ENCODE measurements at places on chromosomes 11 and 22.
A peak's percentile ranks its signal among the peaks of the same experiment; 100 is the strongest.

- no peak for DNase-seq
Observed at GRCh38 chr22:39236321-39237317, 8.2 kb downstream of the PDGFB start.

- peak; percentile 41 for DNase-seq
Observed at GRCh38 chr22:16955678-16956210, 52.3 kb downstream of the GAB4 start.

- DNase-seq, result no peak
Observed at GRCh38 chr11:93017821-93018690, 48.6 kb downstream of the MTNR1B start.

DNA sequence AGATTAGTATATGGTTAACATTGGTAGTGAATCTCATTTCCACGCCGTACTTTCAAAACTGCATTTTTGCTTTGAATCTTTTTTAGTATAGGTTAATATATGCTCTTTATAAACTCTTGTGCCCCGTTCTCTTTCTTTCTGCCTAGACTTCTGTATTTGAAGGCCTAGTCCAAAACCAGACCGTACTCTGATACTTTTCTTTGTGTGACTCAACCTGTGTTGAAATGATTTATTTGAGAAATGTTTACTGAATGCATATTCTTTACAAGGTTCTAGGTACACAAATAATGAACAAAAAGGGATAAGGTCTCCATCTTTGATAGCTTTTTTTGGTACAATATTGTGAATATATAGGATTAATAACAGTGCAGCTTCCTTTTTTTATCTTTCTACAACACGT lies 68.3 kb downstream of the HIPK3 start:
- no peak for DNase-seq

DNA sequence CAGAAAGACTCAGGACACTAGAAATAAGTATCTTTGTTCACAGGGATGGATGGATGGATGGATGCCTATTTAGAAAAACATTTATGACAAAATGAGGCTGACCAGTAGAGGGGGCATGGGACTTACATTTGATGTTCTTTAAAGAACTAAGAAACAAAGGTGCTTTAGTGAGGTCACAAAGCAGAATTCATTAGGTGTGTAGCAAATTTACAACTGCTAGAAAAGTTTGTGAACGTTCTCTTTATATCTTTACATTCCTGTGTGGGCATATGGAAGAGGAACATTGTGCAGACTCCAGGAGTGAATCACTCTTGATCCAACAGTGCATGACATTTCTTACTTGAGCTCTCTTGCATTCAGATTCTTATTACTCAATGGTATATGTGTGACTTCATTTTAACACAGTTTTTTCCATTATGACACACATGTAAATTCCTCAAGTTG lies 15.8 kb upstream of the SIK2 start:
- no peak for DNase-seq

GRCh38 chr22:23282089-23282501 lies 101.8 kb downstream of the BCR start:
- peak; percentile 87 for DNase-seq

DNA sequence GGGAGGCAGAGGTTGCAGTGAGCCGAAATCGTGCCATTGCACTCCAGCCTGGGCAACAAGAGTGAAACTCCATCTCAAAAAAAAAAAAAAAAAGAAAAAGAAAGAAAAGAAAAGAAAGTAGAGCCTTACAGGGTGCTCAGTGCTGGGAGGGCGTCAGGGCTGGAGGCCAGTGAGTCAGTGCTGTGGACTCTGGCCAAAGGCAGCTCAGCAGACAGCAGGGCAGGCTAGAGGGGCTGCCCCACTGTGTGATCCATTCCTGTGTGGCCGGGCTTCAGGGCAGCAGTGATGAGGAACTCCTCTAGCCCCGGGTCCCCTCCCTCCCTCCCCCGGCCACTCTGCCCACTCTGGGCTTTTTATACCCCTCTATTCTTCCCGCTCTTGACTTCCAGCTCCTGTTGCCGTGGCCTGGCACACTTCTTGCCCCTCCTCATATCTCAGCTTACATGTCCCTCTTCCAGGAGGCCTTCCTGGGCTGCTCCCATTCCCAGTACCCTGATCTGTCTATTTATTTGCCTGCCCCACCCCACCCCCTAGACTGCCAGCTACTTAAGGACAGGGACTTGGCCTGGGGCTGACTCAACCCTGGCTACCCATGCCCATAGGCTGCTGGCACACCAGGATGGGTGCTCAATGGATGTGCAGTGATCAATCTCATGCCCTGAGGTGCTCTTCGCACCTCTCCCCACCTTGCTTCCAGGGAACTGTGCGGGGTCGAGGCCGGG lies 10.1 kb downstream of the SYT12 start:
- no peak for DNase-seq

GRCh38 chr11:99519095-99519494 lies 498.3 kb downstream of the CNTN5 start:
- no peak for DNase-seq

DNA sequence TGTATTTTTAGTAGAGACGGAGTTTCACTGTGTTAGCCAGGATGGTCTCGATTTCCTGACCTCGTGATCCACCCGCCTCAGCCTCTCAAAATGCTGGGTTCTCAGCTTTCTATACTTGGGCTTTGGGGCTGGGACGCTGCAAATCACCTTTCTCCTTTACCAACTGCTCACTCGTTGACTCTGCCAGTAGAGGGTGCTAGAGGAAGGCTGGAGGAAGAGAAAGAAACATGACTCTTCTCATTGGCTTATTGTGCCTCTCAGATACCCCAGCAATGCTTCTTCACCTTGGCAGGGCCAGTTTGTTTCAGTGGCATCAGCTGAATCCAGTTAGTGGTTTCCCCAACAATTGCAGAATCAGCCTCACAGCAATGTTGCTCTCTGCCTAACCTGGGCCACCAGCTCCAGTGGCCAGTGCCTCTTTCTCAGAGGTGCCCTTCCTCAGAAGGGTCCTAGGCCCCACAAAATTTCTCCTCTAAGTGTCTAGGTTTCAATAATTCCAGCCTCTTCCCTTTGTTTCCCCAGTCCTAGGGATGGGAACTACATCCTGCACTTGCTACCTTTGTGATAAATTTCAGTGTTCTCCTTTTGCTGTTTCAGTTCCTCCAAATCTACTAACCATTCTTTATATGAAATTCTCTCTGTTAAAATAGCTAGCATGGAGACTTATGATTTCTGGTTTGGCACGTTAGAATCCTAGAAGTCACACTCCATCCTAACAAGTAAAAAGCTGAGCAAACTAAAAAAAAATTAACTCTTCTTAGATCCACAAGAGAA lies 71.5 kb upstream of the VSTM5 start:
- DNase-seq, result no peak

- no peak for DNase-seq
Observed at GRCh38 chr22:26781596-26781995, 124.2 kb downstream of the MIAT start.

- no peak for DNase-seq
Observed at GRCh38 chr22:41217553-41218157, 12.5 kb downstream of the L3MBTL2 start.

DNA sequence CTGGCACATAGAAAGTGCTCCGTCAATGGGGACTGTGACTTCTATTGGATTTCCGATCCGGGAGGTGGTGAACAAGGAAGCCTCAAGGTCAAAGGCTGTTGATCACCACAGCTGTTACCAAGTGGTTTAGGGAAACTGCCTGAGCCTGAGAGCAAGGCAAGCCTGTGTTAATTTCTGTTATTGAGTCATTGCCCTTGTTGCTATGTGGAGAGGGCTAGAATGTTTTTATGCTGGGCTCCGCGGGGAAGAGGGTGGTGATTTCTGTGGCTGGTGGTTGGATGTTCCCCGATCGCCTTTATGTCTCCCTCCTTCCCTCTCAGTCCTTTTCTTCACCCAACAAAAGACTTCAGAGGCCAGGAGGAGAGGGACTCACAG lies 108.5 kb upstream of the ALX4 start:
- no peak for DNase-seq

DNA sequence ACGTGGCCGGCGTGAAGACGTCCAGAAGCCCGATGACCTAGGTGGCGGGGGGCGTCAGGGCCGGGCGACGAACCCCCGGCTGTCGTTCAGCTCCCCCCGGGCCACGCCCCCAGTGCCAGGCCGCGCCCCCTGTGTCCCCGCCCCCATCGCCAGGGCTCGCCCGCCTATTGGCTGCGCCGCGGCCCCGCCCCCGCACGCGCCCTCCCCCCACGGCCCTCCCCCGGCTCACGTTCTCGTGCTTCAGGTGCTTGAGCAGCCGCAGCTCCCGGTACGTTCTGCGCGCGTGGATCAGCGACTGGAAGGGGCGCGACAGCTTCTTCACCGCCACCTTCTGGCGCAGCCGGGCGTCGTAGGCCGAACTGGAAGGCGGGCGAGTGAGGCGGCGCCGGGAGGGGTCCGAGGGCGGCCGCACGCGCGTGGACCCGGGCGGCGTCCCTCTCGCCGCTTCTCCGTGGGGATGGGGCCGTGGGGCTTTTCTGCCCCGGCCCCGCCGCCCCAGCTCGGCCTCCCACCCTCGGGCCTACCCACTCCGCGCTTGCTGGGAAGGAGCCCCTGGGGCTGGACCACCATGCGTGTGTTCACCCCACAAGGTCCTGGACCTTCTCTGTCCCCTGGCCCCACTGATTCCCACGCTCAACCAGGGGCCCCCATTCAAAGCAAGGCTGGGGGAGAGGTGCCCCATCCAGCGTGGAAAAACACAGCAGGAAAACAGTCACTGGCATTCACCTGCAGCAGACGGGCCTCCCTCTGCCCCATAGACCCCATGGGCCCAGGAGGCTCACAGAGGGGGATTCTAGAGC lies 2.4 kb downstream of the MAPK11 start:
- DNase-seq, result no peak

DNA sequence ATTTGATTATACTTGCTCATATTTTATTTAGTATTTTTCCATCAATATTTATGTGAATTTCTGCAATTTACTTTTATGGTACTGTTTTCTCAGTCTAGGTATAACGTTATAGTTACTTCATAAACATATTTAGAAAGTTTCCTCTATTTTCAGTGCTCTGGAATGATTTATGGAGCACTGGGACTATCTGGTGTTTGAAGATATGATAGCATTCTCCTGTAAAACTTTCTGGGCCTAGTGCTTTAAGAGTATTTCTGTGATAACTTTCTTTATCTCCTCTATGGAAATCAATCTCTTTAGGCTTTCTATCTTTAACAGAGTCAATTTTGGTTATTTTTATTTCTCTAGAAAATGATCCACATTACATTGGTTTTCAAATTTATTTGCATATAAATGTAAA lies 85.1 kb downstream of the SOX6 start:
- no peak for DNase-seq

- DNase-seq, result no peak
Observed at GRCh38 chr11:132551016-132551415, 981.3 kb downstream of the OPCML start.

GRCh38 chr11:60129853-60130252 lies 41.4 kb downstream of the MS4A2 start:
- DNase-seq, result no peak

DNA sequence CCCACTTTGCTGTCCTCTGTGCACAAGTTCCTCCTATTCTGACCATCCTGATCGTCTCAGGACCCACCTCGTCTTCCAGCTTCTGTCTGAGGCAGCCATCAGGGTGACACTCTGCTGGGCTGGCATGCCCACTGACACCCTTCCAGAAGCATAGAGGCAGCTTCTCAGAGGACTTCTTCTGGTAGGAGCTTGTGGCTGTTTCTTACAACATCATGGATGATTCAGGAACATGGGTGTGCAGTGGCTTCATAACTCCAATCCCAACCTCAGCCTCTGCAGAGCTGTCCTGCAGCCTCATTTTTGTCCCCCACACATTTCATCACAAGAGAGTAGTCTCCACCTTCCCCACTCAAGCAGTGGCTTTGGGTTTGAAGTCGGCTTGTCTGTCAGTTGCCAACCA lies 20.9 kb upstream of the CTR9 start:
- DNase-seq, result no peak

GRCh38 chr11:36411202-36411640 lies 98.9 kb downstream of the TRAF6 start:
- no peak for DNase-seq

DNA sequence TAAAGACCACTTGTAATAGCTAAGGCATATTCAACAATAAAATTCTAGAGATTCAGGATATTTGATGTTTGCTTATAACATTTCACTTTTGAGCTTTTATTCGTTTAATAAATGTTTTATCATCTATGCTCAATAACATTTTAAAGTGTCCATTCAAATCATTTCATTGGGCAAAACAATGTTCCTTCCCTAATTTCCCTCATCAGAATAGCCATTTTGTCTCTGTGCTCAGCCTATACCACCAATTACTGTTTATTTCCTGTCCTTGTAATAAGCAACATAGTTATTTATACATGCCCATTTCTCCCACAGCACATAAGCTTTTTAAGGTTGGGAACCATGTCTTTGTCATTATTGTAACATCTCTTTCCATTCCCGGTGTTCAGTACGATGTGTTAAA lies 1.3 kb upstream of the SC5D start:
- DNase-seq, result no peak

- DNase-seq, result no peak
Observed at GRCh38 chr22:36839356-36840073, 21.3 kb upstream of the NCF4 start.
